Effector memory CD8-positive, alpha-beta T cell (primary cell): ENCODE measurements at places on chromosomes 4 and X.

DNA sequence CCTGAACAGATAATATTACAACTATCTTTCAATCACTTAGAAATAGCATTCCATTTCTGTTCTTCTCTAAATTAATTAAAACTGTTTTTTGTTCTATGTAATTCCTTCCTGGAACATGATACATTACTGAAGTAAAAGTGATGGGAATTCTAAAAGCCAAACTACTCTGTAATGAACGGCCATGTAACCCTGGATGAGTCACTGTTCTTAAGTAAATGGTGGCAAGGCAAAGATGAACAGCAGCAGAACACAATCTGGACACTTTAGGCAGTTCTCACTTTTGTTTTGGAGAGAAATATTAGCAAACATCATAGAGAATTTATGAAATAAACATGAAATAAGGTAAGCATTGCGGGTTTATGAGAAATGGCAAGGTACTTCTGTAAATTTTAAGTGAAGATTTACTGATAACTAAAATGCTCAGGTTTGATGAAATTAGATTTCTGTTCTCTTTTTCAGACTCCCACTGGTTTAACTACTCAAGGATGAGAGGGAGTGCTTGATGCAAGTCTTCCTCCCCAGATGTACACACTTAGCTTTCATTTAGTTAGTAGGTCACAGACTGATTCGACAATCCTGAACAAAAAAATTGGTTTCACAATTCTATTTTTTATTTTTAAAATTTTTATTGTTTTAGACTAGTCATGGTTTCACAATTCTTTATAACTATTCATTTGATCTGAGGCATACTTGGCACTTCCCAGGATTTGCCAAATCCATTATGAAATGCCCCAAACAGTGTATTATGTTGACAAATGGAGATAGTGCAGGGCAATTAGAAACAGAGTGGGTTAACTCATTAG lies 964 bp upstream of the GPR82 start:
- DNase-seq: no peak

DNA sequence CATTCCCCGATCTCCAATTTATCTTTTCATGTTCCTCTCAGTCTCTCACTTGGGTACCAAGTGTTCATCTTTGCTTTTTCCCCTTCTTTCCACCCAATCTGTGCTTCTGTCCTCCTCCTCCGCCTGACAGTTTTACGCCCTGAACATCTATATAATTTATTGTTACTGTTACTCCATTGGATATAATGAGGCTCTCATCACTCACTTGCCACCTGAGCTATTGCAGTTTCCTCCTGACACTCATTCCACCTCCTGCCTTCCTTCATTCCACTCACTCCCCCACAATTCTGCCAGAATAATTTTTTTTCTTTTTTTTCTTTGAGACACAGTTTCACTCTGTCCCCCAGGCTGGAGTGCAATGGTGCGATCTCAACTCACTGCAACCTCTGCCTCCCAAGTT lies 77.6 kb upstream of the SORBS2 start:
- DNase-seq: no peak

GRCh38 chr4:161900110-161900509 lies 263.7 kb downstream of the FSTL5 start:
- no peak for DNase-seq

- DNase-seq: no peak
Observed at GRCh38 chrX:11429538-11430085, 136.4 kb downstream of the AMELX start.

GRCh38 chr4:1451106-1451751 lies 45.0 kb upstream of the NKX1-1 start:
- DNase-seq: no peak

DNA sequence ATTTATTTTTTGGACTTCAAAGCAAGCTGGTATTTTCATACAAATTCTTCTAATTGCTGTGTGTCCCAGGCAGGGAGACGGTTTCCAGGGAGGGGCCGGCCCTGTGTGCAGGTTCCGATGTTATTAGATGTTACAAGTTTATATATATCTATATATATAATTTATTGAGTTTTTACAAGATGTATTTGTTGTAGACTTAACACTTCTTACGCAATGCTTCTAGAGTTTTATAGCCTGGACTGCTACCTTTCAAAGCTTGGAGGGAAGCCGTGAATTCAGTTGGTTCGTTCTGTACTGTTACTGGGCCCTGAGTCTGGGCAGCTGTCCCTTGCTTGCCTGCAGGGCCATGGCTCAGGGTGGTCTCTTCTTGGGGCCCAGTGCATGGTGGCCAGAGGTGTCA lies 15.3 kb downstream of the FGFR3 start:
- no peak for DNase-seq

DNA sequence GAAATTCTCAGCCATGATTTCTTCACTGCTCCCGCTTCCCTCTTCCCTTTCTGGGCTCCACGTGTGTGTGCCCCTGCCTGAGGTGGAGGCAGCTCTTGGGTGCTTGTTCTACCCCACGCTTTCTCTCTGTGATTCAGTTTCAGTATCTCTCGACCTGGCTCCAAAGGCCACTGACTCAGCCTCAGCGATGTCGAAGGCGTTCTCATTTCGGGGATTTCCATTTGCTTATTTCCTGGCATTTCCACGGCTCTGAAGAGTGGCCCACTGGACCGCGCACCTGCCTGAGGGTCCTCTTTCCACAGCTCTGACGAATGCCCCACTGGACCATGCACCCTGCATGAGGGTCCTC lies 52.4 kb downstream of the GAK start:
- DNase-seq: peak; percentile 33

DNA sequence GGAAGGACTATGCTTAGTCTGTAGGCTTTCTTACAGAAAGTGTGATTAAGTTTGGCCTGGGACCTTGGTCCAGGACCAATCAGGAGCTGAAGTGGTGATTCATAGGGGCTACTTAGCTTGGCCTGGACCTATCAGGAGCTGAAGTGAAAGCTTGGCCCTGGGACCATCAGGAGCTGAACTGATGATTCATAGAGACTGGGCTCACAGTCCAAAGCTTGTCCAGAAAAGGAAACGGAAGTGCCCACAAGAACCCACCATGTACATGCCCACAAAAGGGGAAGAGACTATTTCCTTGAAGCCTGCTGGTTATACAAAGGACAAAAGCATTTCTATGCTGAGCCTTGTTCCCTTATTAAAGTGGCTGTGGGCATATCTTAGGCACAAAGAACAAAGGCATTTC lies 12.6 kb downstream of the TENT5D start:
- DNase-seq: no peak

DNA sequence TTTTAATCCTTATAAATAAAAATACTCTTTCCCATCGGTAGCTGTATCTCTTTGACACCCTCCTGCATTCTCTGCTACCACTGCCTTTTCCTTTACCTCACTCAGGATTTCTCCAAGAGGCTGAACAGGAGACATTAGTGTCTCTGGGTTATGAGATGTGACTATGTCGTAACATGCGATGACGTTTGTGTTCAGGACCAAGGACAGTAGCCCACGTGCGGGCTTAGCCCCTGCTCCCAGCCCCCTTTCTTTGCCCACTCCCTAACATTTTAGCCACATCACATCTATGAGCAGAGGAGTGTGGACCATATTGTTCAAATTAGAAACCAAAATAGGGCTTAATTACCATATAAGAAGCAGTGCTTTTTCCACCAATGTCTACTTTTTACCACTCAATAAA lies 369.3 kb downstream of the FBXW7 start:
- no peak for DNase-seq

GRCh38 chr4:102732678-102733077 lies 28.1 kb downstream of the MANBA start:
- no peak for DNase-seq

DNA sequence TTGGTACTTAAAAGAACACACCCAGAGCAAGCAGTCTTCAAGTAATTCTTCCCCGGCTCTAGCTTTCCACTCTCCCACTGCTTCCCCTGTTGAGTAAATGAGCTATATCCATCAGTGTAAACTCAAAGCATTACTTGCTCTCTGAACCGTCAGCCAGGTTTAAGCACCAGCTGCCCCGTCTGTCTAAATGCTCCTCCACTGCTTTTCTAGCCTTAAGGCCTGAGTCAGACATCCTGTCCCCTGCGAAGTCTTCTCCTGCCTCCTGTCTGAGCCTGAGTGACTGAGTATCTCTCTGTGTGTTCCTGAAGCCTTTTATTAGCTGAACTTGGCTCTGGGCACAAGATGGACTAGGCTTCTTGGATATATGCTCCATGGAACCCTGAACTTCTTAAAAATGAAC lies 205.1 kb downstream of the STK32B start:
- DNase-seq: no peak

- DNase-seq: no peak
Observed at GRCh38 chr4:38313999-38314561, 349.9 kb upstream of the KLF3 start.

GRCh38 chr4:10094841-10095240 lies 21.8 kb downstream of the WDR1 start:
- no peak for DNase-seq

GRCh38 chr4:185506422-185506821 lies 28.9 kb downstream of the PDLIM3 start:
- DNase-seq: no peak

DNA sequence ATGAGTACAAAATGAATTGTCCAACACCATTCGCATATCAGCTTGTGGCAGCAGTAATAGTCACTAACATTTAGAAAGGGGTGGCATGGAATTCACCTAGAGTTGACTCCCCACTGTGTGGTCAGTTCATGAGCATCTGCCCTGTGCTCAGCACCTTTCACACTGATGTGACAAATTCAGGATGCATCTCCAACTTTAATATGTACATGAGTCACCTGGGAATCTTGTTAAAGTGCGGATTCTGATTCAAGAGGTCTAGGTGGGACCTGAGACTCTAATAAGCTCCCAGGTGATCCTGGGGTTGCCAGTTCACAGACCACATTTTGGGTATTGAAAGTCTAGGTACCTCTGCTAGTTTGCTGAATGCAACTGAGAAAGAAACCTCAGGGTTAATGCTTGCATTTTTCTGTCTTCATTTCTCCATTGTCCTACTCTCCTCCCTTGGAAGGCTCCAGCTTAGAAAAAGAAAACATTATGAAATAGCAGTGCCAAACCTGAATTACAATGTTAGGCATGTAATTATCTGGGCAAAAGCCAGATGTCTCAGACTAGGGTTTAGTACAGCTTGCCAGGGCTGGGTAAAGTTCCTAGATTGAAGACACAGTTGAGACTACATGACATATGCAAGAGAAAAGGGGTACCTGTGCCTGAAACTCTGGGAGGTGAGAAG lies 32.7 kb downstream of the TMSB4X start:
- DNase-seq: no peak

- DNase-seq: no peak
Observed at GRCh38 chr4:17512973-17513665, 1.2 kb upstream of the QDPR start.

GRCh38 chr4:42123071-42123644 lies 29.3 kb downstream of the BEND4 start:
- DNase-seq: no peak

DNA sequence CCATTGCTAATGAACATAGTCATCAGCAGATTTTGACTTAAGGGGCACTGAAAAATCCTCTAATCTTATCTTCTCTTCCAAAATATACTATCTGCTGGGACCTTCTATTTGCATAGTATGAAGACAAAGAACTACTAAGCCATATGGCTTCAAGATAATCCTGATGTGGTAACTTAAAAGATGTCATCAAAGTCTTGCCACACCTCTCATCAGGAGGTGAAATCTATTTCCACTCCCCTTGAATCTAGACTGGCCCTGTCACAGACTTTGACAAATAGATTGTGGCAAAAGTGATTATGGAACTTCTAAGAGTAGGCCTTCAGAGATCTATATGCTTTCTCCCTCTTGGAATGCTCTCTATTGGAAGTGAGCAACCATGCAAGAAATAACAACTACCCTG lies 27.3 kb upstream of the TET2 start:
- no peak for DNase-seq

DNA sequence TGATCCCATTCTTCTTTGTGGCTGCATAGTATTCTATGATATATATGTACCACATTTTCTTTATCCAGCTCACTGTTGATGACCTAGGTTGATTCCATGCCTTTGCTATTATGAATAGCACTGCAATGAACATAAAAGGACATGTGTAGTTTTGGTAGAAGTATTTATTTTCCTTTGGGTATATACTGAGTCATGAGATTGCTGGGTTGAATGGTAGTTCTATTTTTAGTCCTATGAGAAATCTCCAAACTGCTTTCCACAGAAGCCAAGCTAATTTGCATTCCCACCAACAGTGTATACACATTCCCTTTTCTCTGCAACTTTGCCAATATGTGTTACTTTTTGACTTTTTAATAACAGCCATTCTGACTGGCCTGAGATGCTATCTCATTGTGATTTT lies 278.3 kb downstream of the PCDH18 start:
- DNase-seq: no peak

GRCh38 chr4:74531963-74532794 lies 87.2 kb downstream of the AREG start:
- DNase-seq: no peak

- no peak for DNase-seq
Observed at GRCh38 chrX:152137771-152138387, 498 bp downstream of the MAGEA10 start.

DNA sequence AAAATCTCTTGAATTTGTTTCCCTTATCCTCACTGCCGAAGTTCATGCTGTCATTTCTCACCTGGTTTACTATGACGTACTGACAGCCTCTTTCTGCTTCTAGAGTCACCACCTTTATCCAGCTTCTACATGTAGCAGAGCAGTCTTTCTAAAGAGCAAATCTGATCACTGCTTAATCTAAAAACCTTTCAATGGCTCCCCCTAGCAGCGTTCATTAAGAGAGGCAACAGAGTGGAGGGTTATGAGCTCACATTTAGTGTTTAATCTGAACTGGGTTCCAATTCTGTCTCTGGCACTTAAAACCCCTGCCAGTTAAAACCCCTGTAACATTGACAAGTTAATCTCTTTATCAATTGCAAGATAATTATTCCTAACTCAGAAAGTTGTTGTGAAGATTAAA lies 4.4 kb downstream of the RBPJ start:
- DNase-seq: peak; percentile 22

- no peak for DNase-seq
Observed at GRCh38 chr4:41214136-41214824, at the start of gene APBB2. Gene APBB2 (minus strand): TSS chr4:41214542. CDS start chr4:41033254, 181,288 bp downstream.

GRCh38 chrX:7158468-7158990 lies 10.6 kb upstream of the PUDP start:
- no peak for DNase-seq

- no peak for DNase-seq
Observed at GRCh38 chr4:184237612-184238011, 19.9 kb upstream of the ENPP6 start.

- DNase-seq: no peak
Observed at GRCh38 chrX:121854614-121854911, 807.2 kb downstream of the GLUD2 start.

- no peak for DNase-seq
Observed at GRCh38 chrX:50495616-50496015, 25.0 kb upstream of the DGKK start.

GRCh38 chr4:26583538-26583864 lies 383 bp upstream of the TBC1D19 start:
- DNase-seq: no peak

GRCh38 chr4:88672987-88673386 lies 24.6 kb downstream of the NAP1L5 start:
- DNase-seq: no peak

- DNase-seq: no peak
Observed at GRCh38 chrX:19790829-19791228, 96.6 kb downstream of the SH3KBP1 start.

GRCh38 chr4:18480928-18481327 lies 459.4 kb upstream of the LCORL start:
- no peak for DNase-seq
